ENCODE measurements at places on chromosomes 1 and 21.

DNA sequence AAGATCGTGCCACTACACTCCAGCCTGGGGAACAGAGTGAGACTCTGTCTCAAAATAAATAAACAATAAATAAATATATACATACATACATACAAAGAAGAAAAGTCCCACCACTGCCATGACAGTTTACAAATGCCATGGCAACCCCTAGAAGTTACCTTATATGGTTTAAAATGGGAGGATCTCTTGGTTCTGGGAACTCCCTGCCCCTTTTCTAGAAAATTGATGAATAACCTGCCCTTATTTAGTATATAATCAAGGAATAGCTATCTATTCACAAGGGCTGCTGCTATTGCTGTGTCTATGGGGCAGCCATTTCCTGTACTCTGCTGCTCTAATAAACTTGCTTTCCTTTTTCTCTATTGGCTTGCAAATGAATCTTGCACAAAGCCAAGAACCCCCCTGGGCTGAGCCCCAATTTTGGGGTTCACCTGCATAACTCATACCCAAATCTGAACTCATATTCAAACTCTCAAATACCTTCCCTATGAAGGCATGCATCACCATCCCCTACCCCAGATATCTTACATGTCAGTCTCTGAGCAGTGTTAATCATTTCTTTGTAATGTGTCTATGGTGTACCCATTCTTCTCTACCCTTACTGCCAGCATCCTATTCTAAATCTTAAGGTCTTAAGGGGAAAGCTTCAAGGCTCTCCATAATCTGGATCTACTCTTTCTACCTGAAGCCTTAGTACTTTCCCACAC lies 9.0 kb downstream of the GON4L start:
- no peak for DNase-seq

DNA sequence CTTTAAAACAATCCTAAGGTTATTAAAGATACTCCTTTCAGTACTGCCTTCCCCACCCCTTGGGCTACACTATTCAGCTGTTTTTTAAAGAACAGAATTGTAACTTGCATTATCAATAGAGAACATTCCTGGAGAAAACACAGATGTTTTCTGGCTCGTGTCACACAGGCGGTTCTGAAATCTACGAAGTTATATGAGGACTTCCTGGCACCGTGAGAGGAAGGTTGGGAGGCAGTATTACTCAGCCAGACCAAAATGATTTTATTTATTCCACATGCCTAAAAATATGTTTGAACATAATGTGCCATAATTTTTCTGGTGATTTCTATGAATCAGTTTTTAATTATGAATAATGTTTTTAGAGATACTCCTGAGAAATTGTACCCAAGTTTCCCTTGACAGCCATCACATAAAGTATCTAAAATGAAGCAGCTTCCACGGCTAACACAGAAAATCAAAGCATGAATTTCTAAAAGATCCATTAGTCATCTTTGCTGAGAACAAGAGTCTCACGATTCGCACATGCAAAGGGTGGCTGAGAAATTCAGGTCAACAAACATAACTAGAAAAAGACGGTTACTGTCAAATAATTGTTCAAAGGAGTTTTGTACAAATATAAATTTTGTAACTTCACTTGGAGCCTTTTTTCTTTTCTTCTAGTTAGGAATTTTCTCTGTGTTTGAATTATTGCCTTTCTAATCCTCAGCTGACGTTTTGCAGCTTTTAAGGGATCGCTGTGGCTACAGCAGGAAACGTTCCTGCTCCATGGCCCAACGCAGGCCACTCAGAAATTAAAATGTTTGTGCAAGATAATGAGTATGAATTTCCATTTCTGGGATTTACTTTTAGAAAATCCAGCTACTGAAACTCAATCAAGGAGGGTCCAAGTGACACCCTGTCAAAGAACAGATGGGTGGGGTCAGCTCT lies 8.0 kb upstream of the SIM2 start:
- DNase-seq, result no peak

DNA sequence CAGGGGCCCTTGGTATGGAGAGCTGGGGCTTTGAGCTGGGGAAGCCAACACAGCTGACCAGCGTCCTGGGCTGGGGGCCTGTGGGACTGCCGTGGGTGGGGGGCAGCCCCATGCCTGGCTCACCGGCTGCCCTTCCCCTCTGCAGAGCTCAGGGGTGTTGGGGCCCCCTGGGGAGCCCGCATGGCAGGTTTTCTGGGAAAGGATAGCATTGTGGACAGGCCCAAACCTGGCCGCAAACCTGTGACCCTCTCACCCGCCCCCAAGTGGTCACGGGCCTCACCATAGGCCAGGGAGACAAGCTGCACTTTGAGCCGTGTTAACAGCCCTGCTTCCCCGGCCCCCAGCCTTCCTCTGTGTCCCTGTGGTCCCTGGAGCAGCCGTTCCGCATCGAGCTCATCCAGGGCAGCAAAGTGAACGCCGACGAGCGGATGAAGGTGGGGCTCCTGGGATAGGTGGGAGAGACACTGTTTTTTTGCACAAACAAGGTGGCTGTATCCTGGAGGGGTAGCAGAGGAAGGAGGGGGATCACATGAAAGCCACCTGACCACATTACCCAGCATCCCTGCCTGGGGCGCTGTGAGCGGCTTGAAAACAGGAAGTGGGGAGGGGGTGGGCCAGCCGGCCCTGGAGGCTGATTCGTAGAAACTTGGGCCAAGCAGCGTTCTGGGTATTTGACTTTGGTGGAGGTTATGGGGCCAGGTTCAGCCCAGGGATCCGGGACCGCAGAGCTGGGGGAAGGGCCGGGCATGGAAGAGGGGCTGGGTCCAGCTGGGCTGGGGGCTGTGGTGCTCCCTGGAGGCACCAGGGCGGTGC lies 65.9 kb downstream of the PIK3CD start:
- DNase-seq, result no peak

DNA sequence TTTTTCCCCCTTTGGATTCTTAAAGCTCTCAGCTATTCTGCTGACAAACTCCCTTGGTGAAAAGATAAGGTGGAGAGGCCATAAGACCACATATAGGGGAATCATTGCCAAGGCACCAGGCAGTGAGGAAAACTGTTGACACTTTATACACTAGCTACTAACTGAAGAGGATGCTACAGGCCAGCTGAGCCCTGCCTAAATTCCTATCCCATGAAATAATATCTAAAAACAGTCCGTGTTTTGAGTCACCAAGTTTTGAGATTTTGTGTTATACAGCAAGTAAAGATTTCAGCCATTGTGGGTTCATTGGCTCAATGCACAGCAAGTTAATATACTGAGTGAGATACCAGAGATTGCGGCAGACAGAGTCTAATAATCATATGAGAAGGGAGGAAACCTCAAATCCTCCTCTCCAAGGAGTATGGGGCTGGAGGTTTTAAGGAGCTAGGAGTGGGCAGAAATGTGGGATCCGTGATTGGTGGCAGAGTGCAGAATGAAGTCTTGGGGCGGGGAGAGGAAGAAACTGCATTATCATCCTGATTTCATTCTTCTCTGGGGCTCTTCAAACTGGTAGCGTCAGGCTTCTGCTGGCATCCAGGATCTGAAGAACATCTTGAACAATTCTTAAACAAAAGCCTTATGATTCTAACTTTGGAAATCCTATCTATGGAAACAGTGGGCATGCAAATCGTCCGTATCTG lies 9.2 kb downstream of the CLDN8 start:
- no peak for DNase-seq

DNA sequence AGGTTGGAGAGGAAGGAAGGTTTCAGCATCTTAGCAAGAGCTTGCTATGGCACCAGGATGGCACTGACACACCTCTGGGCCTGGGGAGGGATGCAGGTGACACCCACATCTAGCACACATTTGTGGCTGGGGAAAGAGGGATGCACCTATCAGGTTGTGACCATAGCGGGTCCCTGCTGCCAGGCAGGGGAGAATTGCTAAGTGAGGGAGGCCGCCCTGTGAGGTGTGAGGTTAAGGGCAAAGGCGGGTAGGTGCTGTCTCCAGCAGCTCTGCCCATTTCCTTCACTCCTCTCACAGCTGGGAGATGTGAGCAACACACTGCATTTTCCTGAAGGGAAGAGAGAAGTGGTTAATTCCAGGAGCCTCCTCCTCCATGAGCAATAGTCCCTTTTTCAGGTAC lies 83.2 kb upstream of the TLR5 start:
- no peak for DNase-seq

DNA sequence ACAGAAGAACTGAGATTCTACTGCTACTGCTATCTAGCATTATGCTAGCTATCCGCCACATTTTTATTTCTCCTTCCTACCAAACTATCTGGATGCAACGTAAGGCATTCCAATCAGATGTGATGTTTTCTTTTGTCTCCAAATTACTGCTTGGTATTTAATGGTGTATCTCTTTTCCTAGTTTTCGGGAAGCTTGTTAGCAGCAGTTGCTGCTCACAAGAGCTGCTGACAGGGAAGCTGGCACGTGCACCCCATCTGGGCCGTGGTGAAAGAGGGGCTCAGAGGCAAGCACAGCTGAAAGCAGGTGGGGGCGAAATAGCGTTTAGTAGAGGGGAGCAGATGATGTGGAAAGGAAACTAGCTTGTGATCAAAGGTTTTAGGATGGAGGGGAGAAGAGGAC lies 57.3 kb downstream of the JAK1 start:
- no peak for DNase-seq

- DNase-seq, result no peak
Observed at GRCh38 chr1:36864823-36865601, 169.3 kb downstream of the GRIK3 start.

DNA sequence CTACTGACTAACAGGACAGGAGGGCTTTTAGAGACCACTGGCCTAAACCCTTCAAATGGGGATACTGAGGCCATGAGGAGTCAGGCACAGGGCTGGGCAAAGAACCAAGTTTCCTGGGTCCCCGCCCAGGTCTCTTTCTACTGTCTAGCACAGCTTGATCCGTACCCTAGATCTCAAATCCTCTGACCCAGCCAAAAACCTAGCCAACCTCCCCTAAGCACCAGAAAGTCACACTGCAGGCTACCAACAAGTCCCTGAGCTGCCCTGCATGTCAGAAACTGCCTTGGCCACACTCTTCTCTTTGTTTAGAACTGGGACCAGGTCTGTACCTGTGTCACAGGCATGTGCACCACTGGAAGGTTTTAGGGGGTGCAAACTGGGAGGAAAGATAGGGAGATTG lies 33.6 kb downstream of the AHDC1 start:
- DNase-seq, result no peak

DNA sequence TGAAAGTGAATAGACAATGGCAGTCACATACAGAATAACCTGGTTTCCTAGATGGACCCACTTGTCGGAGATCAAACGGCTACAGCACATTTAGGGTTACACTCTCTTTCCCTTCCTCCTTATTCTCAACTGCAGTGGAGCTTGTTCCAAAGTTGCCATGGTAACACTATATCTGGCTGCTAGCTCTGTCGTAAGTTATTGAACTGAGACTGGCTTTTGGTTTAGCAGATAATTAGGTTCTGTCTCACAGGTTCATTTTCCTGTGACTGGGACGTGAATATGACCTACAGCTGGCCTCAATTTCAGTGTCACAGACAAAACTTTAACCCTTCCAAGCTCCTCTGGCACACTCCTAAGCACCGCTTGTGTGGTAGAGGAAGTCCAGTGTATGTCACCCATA lies 875.8 kb downstream of the USP25 start:
- DNase-seq, result no peak

- no peak for DNase-seq
Observed at GRCh38 chr1:165495858-165496205, 48.0 kb upstream of the LRRC52 start.

DNA sequence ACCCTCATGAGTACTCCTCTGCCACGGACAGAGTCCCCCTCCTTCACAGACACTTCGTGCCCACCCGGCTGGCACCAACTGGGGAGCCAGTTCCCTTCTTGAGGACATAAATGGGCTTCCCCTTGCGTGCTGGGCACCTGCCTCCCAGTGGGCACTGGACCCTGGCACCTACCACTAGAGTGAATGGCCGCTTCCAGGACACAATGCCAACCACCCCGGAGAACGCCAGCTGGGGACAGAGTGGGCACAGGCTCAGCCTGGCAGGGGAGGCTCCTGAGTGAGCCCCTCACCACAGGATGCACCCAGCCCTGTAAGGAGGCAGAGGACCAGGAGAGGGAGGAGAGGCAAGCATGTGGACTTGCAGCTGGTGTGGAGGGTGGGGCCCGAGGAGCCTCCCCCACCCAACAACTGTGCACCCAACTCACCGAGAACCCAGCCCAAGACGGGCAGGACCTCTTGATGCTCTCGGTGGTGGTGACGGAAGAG lies 1.0 kb downstream of the ENTREP3 start:
- no peak for DNase-seq

- DNase-seq, result no peak
Observed at GRCh38 chr1:26774462-26774861, 13.3 kb upstream of the PIGV start.

GRCh38 chr1:112472142-112472541 lies 36.6 kb upstream of the WNT2B start:
- DNase-seq, result no peak

- peak; percentile 12 for DNase-seq
Observed at GRCh38 chr1:202807926-202808757, at the start of gene KDM5B. KDM5B (minus strand) TSS chr1:202808421; CDS start chr1:202808305, 116 bp downstream.

GRCh38 chr21:44993321-44994046 lies 53.7 kb downstream of the SLX9 start:
- no peak for DNase-seq

DNA sequence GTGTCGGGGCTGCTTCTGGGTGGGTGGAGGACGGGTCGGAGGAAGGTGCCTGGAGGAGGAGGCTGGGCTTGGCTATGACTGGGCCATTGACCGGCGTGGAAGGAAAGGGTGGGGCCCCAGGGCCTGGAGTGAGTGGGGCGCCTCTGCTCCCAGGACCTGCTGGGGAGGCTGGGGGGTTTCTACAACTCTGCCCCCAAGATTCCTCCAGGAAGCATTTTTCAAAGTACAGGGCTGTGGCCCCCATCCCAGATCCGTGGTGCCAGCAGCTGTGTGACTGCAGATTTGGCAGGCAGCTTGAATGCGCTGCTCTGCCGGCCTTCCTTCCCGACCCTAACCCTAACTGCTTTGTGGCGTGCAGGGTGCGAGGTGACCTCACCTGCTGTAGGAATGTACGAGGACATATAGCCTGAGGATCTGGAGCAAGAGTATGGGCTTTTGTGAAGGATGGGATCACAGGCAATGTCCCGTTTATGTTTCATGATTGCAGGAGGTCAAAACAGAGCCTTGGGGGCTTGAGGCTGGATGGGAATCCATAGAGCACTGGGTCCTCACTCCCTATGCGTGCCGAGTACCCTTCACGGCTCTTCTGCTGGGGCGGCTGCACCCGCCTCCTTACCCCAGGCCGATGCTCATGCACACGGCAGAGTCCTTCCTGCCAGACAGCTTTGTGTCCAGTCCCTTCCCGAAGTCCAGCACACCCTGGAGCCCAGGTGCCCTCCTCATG lies 24.7 kb downstream of the TRPM2 start:
- DNase-seq, result no peak

DNA sequence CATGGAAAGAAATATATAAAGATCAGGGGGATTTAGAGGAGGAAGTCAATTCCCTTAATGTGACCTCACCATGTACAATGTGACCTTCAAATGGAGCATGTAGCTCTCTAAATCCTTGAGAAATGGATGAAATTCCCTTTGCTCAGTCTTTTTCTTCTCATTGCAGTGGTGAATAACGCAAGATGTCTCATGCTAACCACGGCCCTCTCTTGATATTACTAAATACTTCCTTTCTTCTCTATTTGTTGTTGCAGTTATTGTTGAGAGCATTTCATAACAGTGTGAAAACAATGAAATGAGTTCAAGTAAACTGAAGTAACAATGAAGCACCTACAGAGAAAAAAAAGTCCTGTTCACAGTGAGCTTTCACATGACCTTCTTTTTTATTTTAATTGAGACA lies 55.6 kb downstream of the ZNF281 start:
- no peak for DNase-seq

Measured in NCI-H2029 (cell line).